ENCODE measurements at places on chromosomes 6 and 20.

DNA sequence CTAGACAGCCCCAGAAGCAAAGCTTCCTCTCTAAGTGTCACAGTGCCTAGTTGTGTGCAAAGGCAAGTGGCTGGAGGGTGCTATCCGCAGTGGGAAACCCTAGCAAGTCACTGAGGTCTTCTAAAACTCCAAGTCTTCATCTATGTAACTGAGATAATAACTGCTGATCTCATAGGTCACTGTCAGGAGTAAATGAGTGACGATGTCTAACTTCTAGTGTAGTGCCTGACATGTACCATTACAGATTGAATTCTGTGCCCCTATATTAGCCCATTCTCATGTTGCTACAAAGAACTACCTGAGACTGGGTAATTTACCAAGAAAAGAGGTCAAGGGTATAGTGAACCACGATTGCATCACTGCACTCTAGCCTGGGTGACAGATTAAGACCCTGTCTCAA, 253.5 kb upstream of the JARID2 start:
- no peak for DNase-seq

- DNase-seq, result no peak
Measured at GRCh38 chr20:9022376-9022775, 46.5 kb upstream of the PLCB4 start.

- peak; percentile 15 for DNase-seq
Measured at GRCh38 chr6:133198725-133199124, 42.4 kb upstream of the EYA4 start.

GRCh38 chr20:2599288-2600006, 53.0 kb upstream of the NOP56 start:
- no peak for DNase-seq

GRCh38 chr6:14380901-14381828, 263.6 kb downstream of the CD83 start:
- DNase-seq, result no peak
